ENCODE measurements at places on chromosomes 2 and 18. TPM values are rescaled to one million over a fixed set of nuclear protein-coding genes. Genes with fewer than 3 reads are reported as not detected.

The CD8B2 gene
- total RNA-seq: not detected

The PRKAG3 gene
- total RNA-seq: not detected

DNA sequence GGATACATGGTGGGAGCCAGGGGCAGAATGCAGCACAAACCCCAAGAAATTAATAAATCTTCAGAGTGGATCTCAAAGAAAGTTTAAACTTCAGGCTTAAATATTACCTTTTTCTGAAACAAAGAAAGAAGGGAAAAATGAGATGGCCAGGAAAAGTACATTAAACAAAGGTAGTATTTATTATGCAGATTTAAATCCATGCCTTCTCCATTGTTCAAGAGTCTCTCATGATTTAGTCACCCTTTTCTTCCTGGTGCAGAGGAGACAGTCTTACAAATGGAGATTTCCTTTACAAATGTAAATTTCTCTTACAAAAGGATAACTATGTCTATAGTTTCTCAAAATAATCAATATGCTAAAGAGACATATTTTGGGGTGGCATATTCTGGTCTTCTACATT is 33.4 kb upstream of the PPM1B start:
- DNase-seq: no peak

DNA sequence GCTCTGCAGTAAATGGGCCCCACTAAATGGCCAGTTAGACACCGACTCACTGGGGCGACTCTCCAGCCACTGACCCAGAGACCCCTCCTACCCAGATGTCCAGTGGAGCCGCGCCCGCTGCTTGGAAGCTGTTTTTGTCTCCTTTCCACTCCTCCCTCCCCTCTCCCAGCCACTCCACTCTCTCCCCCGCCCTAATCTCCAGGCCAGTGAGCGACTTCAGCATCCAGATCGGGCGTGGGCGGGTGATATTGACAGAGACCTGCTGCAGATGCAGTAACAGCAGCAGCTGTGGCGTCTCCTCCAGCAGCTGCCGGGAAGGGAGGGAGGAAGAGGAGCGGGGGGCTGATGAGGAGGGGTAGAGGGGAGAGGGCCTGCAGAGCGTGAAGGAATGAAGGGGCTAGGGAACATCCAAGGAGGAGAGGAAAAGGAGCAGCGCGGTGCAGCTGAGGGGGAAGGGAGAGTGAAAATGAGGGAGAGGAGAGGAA is at the start of gene SCN7A:
TSS of gene SCN7A (minus strand) at position 110 of the 485 bp plus-strand sequence. CDS start 16,553 bp downstream, outside the sequence.
- DNase-seq: no peak

- no peak for DNase-seq
Measured at GRCh38 chr18:48790869-48791635, 159.7 kb downstream of the SMAD7 start.

All from G401 (cell line).